Left lung (tissue), 14 donors: ENCODE measurements at places on chromosomes 11 and 22. TPM values are rescaled to one million over a fixed set of nuclear protein-coding genes. Genes with fewer than 3 reads are reported as not detected.

CD248 gene
- polyA plus RNA-seq: 118 TPM

CLDN5 gene
- 58.5 TPM for polyA plus RNA-seq

PIH1D2 gene
- 5.9 TPM for polyA plus RNA-seq

KRTAP5-11 gene
- not detected for polyA plus RNA-seq

EFCAB6 gene
- 4.4 TPM for polyA plus RNA-seq

ABCC8 gene
- polyA plus RNA-seq: 8.3 TPM

GPR83 gene
- polyA plus RNA-seq: 0.41 TPM

MAPK8IP1 gene
- 7.6 TPM for polyA plus RNA-seq

BACE1 gene
- polyA plus RNA-seq: 48.7 TPM

H19 gene
- polyA plus RNA-seq: 532 TPM

DDIAS gene
- 5.3 TPM for polyA plus RNA-seq

RRP7A gene
- polyA plus RNA-seq: 40.8 TPM

EIF3L gene
- 1,187 TPM for polyA plus RNA-seq

ARHGEF17 gene
- polyA plus RNA-seq: 95.8 TPM

MOGAT2 gene
- not detected for polyA plus RNA-seq

AGBL2 gene
- 6.0 TPM for polyA plus RNA-seq

RAB3IL1 gene
- polyA plus RNA-seq: 15.4 TPM

CCDC89 gene
- 6.8 TPM for polyA plus RNA-seq

OR4C6 gene
- not detected for polyA plus RNA-seq

MPPED1 gene
- 0.55 TPM for polyA plus RNA-seq
